Ovary (tissue), 10 donors: ENCODE measurements at places on chromosomes 11 and 22. TPM values are rescaled to one million over a fixed set of nuclear protein-coding genes. Genes with fewer than 3 reads are reported as not detected.

Gene PRR33
- not detected for polyA plus RNA-seq

Gene SCGB1A1
- not detected for polyA plus RNA-seq

Gene RAG2
- not detected for polyA plus RNA-seq

Gene TOMM22
- 96.3 TPM for polyA plus RNA-seq

Gene APLNR
- 36.1 TPM for polyA plus RNA-seq

Gene OR8D1
- not detected for polyA plus RNA-seq

Gene F2
- polyA plus RNA-seq: 0.30 TPM

Gene CHRDL2
- polyA plus RNA-seq: 5.1 TPM

Gene NAALAD2
- 12.2 TPM for polyA plus RNA-seq

DNA sequence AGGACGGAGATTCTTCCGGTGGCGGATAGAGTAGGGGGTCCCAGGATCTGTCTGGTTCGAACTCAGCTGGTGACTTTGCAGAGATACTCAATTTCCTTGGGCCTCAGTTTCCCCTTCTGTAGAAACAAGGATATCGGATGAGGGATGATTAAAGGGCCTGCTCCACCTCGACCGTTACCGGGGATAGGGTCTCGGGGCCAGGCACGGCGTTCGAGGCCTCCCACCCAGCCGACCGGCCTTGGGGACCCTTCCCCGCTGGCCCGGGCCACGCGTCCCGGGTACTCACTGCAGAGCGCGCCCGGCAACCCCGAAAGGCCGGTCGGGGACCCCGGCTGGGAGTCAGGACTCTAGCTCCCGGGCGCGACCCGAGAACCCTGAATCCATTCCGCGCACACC is 321 bp downstream of the RHBDD3 start:
- DNase-seq: no peak

GRCh38 chr11:1675536-1676228 is 21.3 kb upstream of the KRTAP5-6 start:
- DNase-seq: no peak

GRCh38 chr22:21943571-21944448 is 8.8 kb downstream of the PPM1F start:
- DNase-seq: no peak

GRCh38 chr11:13928566-13929251 is 33.8 kb upstream of the SPON1 start:
- no peak for DNase-seq

DNA sequence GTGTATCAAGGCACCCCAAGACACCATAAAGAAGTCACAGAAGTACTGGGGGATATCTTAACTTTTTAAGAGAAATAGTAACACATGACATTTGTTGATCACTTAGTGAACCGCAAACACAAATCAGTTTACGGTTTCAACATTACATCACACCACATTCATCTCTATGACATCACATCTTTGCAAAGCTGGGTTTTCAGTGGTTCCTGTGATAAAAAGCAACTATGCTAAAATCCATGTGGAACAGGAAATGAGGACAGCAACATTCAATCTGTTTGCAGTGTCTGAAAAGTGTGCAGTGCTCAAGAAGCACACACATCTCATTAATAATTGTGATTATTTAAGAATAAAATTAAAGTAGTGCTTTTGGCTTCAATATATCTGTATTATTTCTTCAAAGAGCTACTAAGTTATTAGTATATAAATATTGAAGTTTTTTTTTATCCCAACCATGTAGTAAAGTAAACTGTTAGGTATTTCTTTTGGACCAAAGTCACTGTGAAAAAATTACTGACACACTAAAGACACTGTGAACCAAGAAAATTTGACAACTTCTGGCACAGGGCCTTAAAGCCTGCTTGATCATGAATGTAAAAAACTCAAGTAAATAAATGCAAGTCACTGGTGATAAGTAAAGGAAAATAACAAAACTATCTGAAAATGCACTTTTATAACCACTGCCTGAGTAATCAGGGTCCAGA is 156.0 kb upstream of the SOX6 start:
- DNase-seq: no peak

GRCh38 chr11:91778758-91779157 is 445.9 kb upstream of the FAT3 start:
- DNase-seq: no peak

DNA sequence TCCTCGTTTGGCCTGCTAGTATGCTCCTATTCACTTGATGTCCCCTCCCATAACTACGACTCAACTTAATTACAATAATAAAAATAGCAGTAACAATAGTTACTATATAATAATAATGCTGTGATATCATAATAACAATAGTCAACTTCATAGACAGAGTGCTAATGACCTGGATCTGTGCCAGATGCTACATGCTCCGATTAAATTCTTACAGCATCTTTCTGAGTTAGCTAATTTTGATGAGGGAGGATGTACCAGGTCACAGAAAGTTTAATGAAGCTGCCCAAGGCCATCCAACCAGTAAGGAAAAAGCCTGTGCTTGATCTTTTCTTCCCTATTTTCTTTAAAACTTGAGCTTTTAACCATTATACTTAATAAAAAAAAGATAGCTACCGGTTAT is 413.4 kb upstream of the LRRC4C start:
- DNase-seq: no peak

GRCh38 chr22:38383417-38383816 is 66.2 kb upstream of the CSNK1E start:
- DNase-seq: no peak

- DNase-seq: peak; percentile 90
These were observed 99.9 kb upstream of the FGF3 start for GRCh38 chr11:69918938-69919650.

- DNase-seq: peak; percentile 23
These were observed 263.3 kb upstream of the SORL1-AS1 start for GRCh38 chr11:121716060-121716459.

- DNase-seq: no peak
These were observed 12.3 kb upstream of the DLAT start for GRCh38 chr11:112012874-112013273.

DNA sequence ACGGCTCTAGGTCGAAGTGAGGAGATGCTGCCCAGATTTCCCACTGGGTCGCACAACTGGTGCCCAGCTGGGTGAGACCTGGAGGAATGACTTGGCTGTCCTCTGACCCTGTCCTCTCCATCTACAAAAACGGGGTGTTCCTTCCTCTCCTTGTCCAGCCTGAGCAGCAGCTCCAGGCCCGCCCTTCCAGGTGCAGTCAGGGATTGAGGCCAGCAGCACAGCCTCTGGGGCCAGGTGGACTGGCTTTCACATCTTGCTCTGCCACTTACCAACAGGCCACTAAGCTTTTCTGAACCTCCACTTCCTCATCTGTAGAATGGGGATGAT is 91.7 kb upstream of the LMO1 start:
- no peak for DNase-seq

GRCh38 chr11:36890121-36890679 is 292.2 kb upstream of the RAG2 start:
- DNase-seq: no peak

GRCh38 chr22:17860220-17860965 is 86.1 kb upstream of the BID start:
- no peak for DNase-seq

- no peak for DNase-seq
These were observed 38.9 kb downstream of the MS4A2 start for GRCh38 chr11:60127311-60127811.

- peak; percentile 98 for DNase-seq
These were observed 39.6 kb downstream of the NUMA1 start for GRCh38 chr11:72040491-72041363.

DNA sequence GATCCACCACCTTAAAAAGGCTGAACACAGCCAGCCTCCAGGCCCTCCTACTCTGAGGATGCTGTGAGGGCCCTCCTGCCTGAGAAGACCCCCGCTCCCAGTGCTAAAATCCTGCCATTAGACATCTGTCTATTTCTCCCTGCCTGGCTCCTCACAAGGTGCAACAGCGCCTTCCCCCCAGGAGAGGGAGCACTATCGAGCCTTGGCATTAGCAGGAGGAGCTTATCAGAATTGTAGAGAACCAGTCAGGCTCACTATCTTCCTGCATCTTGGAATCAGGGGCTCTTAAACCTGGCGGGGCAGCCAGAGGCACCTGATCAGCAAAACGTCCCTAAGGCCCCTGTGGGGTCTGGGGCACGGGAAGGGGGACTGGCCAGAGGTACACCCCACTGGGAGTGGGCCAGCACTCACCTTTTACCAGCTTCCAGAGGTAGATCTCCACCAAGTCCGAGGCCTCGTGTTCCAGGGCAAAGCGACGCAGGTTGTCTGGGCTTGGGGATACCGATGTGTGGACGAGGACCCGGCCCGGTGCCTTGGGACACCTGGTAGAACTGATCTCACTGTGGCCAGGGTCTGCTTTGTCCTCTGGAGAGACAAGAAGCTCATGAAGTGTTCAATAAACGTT is 28.7 kb downstream of the CHRDL2 start:
- peak; percentile 62 for DNase-seq

DNA sequence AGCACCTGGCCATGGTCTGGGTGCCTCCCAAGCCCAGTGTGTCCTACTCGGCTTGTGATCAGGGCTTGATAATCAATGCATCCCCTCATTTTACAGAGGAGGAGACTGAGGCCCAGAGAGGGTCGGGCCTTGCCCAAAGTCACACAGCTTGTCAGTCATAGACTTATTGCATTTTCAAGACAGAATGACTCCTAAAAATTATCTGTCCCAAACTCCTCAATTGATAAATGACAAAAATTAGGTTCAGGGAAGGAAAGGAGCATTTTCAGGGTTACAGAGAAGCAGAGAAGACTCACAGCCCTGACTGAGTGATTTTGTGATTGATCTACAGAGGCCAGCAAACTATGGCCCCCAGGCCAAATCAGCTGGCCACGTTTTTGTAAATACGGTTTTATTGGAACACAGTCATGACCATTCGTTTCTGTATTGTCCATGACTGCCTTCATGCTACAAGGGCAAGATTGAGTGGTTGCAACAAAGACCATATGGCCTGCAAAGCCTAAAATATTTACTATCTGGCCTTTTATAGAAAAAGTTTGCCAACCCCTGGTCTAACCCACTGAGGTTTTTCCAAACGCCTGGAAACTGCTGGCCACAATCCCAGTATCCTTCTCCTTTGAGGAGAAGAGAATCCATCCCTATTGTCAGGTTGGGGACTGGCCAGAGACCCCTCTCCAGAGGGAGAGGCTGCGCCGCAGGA is 35.1 kb upstream of the NAV2 start:
- no peak for DNase-seq

GRCh38 chr11:35887737-35888136 is 56.1 kb upstream of the LDLRAD3 start:
- DNase-seq: no peak

DNA sequence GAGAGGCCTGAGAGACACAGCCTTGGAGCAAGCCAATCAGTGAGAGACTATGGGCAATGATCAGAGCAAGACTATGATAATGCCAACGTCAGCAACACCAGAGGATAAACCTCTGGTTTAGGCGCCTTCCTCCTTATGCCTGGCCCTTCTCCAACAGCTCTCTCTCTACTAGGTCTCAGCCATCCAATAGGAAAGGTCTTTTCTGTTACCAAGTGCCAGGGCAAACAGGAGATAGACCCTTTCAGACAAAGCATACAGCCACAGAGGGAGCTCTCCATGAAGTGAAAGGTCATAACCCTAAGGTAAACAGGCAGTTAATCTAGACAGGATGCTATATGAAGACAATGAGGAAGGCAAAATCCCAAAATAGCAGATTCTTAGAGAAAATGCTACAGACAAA is 9.5 kb downstream of the STK33 start:
- DNase-seq: no peak

DNA sequence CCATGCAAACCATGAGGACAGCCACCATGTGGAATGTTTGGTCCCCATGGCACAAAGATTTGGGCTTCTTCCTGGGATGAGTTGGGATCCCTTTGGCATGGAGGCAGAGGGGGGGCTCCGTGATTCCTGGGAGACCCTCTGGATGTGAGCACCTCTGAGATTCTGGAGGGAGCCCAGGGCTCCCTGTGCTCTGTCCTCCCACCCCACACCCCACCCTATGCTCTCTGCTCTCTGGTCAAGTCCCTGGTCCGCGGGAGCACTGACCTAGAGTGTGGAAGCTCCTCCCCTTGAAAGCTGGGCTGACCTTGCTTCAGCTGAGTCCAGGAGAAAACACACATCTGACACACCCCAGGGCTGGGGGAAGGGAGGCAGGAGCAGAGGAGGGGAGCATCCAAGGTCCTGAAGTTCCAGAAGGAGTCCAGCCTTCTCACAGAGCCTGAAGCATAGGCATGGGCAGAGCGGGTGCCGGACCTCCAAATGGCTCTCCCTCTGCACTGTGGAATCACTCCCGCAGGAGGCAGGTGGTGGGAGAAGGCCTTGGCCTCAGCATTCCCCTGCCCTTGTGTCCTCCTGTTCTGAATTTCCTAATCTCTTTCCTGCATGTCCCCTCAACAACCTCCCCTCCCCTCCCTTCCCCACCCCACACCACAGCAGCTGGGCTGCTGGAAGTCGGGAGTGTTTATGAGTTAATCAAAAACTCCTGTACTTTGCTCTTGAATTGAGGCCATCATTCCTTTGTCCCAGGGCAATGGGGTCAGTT is 25.7 kb upstream of the OAF start:
- DNase-seq: peak; percentile 84

GRCh38 chr11:2728663-2729332 is 29.0 kb upstream of the KCNQ1OT1 start:
- no peak for DNase-seq

GRCh38 chr11:70111269-70112016 is 33.3 kb downstream of the ANO1 start:
- DNase-seq: no peak

DNA sequence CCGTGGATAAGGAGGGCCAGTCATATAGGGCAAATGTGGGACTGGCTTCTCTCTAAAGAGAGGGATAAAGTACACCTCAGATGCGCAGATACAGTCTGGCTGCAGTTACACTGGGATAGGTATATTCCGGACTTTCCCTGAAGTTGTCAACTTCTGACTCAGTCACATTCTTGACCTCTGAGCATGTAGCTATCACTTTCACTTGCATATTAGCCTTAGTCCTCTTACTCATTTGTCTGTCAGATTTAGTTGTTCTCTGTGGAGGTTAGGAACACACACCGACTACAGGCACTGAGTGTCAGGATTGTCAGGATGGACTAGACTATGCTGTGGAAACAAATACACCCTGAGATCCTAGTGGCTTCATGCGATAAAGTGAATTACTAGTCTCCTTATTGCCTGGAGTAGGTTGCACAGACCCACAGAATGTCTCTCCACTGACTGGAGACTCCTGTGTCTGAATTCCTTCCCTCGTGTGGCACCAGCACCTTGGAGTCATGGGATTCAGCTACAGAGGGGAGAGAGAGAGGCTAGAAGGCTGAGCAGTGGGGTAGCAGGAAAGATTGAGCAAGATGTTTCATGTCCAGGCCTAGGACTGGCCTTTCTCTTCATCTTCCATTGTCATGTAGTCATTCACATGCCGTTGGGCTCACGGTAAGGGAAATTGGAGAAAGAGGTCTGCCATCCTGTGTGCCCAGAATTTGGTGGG is 654.3 kb downstream of the NTM start:
- DNase-seq: no peak

DNA sequence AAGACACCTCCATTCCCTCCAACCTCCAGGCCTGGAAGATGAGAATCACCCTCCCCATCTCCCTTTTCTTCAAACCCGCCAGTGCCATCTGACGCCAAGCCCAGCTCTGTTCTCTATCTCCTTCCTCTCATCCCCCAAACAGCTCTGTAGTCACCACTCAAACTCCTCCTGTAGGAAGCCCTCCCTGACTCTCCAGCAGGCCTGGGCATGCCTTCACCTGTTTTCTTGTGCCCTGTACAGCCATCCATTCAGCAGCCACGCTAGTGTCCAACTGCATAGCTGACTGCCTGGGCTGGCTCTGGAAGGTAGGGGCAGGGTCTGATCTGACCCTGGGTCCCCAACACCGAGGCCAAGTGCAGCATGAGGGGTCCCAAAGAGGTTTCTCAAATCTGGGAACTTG is 25.0 kb downstream of the GDPD5 start:
- no peak for DNase-seq

- no peak for DNase-seq
These were observed 234.4 kb upstream of the E2F8 start for GRCh38 chr11:19474954-19475721.
